ENCODE measurements at places on chromosomes 13 and 19.

GRCh38 chr13:50712456-50712855 lies 131.0 kb downstream of the DLEU7 start:
- DNase-seq: no peak

DNA sequence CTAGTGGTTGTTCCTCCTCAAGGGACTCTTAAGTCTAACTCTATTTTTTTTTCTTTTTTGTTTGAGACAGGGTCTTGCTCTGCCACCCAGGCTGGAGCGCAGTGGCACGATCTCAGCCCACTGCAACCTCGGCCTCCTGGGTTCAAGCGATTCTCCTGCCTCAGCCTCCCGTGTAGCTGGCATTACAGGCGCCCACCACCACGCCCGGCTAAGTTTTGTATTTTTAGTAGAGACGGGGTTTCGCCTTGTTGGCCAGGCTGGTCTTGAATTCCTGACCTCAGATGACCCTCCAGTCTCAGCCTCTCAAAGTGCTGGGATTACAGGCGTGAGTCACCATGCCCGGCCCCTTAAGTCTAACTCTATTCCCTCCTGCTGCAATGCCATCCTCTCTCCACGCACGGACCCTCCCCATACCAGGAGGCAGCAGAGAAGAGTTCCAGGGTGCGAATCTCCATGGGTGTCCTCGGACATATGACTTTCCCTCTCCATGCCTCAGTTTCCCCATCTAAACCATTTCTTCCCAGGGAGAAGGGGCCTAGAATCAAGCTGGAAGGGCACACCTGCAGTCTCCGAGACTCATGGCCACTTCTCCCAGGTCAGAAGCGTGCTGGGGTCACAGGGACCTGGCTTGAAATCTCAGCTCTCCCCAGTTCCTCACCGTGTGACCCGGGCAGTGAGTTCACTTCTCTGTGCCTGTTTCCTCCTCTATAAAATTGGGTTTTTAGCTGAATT lies 6.0 kb upstream of the BCL3 start:
- no peak for DNase-seq

DNA sequence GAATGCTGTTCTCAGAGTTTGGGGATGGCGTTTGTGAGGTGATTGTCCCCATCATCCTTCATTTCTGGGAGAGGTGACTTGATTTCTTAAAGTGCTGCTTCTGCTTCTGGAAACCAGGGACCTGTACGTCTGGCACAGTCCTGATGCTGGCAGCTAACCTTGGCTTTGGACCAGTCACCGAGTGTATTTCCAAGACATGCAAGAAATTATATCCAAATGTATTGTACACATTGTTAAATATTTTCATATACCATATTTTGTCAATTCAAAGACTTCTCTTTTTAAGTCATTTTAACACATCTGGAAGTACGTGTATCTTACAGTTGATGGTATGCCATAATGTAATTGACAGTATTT lies 97.4 kb downstream of the ARHGEF7 start:
- DNase-seq: no peak

GRCh38 chr13:77810430-77810829 lies 108.2 kb downstream of the EDNRB start:
- no peak for DNase-seq

- no peak for DNase-seq
Measured at GRCh38 chr13:36101157-36101556, 30.0 kb downstream of the DCLK1 start.

Data from T follicular helper cell (primary cell).